ENCODE measurements at places on chromosomes 2 and 18. TPM values are rescaled to one million over a fixed set of nuclear protein-coding genes. Genes with fewer than 3 reads are reported as not detected.
A peak's percentile ranks its signal among the peaks of the same experiment; 100 is the strongest.

Gene PRSS56
- not detected for total RNA-seq

Gene GPBAR1
- total RNA-seq = 4.6 TPM

Gene MYO5B
- total RNA-seq = 29.2 TPM

DNA sequence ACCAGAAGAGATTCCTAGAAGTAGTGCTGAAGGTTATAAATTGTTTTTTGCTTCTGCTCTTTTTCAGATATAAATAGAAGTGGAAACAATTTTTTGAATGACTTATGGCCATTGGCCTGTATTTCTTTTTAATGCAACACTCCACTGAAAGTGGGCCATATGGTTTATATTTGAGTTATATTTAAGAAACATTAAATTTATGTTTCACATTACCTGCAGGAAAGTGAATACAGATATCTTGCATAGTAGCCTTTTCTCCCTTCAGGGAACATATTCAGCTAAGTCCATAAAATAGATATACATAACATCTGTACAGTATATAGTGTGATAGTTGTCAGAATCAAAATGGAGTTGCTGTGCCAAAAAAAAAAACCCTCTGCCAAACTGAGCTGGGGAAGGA is 53.1 kb upstream of the EFEMP1 start:
- no peak overlapping the region for H3K4me3 ChIP-seq
- H3K27ac ChIP-seq = no peak overlapping the region
- H3K27me3 ChIP-seq = no peaks in the 10 kb centered on the region
- H3K36me3 ChIP-seq = no peaks in the 10 kb centered on the region
- peak; percentile 24 for DNase-seq

GRCh38 chr18:67511840-67512239 is 4.7 kb downstream of the DSEL start:
- H3K36me3 ChIP-seq = no peaks in the 10 kb centered on the region
- H3K27ac ChIP-seq = no peak overlapping the region
- peaks cover 20% of the 10 kb centered on the region for H3K4me1 ChIP-seq
- no peak for DNase-seq
- no peak overlapping the region for H3K4me3 ChIP-seq
- H3K27me3 ChIP-seq = no peaks in the 10 kb centered on the region

Data from stomach (tissue), 19 donors.